Stimulated activated CD4-positive, alpha-beta T cell treated with anti-CD3 and anti-CD28 coated beads, TNF-alpha, amount 100 ng/mL, for 48 hours (primary cell): ENCODE measurements at places on chromosomes 12 and 14.
A peak's percentile ranks its signal among the peaks of the same experiment; 100 is the strongest.

DNA sequence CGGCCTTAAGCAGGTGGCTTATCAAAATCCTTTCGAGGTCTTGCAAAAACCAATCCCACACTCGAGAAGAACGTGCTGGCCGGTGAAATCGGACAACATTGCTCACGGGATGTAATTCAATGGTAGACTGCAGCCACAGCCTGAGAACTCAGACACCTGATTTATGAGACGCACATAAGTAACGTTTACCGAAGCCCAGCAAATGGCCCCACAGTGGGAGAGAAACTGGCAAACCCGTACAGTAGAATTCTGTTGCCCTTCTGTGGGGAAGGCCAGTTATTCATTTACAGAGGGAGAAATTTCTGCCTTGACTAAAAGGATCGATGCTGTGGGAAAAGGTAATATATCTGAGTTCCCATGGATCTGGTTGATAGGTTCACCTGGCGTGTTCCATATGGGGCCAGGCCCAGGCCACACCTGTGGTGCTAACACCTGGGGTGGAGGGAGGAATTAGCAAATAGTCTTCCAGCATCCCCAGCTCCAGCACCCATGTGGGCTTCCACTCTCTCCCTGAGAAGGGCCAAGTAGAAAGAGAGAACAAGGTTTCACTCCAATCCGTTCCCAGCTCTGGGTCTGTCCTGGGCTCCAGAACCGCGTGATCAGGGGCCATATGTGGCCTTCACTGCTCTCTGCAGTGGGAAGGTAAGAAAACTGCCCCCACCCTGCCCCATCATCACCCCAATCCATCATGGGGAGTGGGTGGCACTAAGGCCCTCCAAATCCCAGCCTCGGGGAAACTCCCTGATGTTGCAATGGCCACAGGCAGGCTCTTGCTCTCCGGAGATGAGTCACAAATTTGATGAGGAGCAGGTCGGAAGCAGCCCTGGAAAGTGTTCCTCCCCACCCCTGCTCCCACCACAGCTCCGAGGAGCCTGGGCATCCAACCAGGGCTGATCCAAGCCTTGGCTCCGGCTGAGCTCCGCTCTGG lies 12.7 kb downstream of the BDKRB1 start:
- DNase-seq = no peak

- peak; percentile 36 for DNase-seq
These were observed 652 bp downstream of the SUPT16H start for GRCh38 chr14:21382886-21383847.

DNA sequence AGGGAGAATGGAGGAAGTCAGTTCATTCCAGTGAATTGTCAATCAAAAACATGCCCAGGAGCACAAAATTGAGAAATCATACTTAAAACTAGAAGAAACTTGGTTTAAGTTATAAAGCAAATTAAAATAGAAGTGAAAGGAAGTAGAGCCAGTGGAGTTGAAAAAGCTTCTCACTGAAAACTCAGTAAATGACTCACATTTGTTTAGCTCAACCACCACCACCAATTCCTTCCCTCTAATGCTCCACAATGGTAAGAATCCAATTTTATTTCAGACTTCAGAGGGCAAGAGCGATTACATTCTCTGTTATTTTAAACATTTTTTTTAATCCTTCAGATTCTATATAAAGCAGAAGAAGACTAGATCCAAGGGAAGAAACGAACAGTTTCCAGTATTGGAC lies 19.4 kb downstream of the UTP20 start:
- no peak for DNase-seq

GRCh38 chr14:53571641-53572328 lies 384.8 kb downstream of the BMP4 start:
- DNase-seq = no peak

- no peak for DNase-seq
These were observed 77.4 kb upstream of the REP15 start for GRCh38 chr12:27618836-27619235.

GRCh38 chr12:102197789-102198188 lies at the start of gene PMCH:
PMCH (minus strand) TSS chr12:102197833; CDS start chr12:102197770, 63 bp downstream.
- DNase-seq = no peak

GRCh38 chr14:71591231-71591630 lies 341.0 kb upstream of the RGS6 start:
- DNase-seq = no peak

- DNase-seq = no peak
These were observed 3.5 kb downstream of the RPS6KL1 start for GRCh38 chr14:74919421-74920165.

- peak; percentile 98 for DNase-seq
These were observed at the start of gene PARP2 for GRCh38 chr14:20343092-20343861. PARP2 (plus strand) TSS chr14:20343635; CDS start chr14:20343642, 7 bp downstream.

GRCh38 chr12:3933819-3934192 lies 60.6 kb upstream of the PARP11 start:
- DNase-seq = no peak

GRCh38 chr12:116835484-116835883 lies 45.8 kb downstream of the HRK start:
- no peak for DNase-seq

DNA sequence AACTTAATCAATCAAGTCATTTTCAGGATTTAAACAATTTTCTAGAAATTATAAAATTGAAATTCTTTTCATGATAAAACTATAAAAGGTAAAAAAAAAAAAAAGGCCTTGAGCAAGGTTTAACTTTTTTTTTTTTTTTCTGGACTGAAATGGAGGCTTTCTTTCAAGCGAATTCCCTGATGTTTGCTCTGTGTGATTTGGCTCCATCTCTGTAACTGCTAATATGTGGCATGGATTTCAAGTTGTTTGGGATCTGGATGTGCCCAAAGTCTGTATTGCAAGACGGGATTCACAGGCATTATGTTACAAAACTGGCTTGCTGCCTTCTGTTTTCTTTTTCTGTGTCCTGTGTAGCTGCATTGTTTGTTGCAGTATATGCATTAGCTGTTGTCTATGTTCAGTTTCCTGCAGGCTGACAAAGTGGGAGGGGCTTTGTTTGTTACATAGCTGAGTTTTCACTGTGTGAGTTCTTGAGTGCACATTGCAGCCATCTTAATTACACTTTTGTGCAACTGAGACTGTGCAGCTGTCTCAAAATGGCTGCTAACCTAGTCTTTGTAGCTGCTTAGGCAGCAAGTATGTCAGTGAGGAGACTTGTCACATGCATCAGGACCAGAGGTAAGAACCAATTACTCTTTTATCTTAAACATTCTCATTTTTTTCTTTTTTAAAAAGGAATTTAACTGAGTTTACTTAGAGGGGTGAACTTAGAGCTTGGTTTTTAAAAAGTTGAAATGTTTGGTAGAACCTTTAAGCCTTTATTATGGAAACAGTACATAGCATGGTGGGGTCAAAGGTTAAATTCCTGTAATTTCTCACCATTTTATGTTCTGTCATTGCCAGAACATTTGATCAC lies 19.5 kb downstream of the ATF7IP start:
- DNase-seq = peak; percentile 33

DNA sequence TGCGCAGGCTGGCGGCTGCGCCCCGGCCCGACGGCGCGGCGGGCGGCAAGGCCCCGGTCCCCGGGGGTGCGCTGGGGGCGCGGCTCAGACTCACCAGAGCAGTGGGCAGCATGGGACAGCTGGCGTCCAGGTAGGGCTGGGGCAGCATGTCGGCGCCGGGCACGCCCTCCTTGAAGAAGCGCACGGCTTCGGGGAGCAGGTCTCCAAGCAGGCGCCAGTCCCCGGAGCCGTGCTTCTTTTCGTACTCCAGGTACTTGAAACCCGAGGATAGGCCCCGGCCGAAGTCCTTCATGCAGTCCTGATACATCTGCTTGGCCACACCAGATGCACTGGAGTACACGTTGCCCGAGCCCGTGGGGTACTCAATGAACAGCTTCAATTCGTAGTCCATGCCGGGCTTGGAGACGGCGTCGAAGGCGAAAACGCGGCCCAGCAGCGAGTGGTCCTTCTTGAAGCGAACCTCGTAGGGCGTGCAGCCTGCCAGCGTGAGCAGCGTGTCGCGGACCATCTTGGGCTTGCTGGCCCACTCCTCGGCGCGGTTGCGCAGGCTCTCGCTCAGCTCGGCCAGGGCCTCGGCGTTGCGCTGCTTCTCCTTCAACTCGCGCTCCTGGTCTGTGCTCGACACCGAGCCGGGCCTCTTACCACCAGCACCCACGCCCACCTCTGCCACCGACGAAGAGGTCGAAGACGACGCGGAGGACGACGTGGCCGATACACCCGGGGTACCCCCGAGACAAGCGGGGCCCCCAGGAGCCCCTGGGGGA lies 2.2 kb downstream of the IRF2BPL start:
- no peak for DNase-seq

GRCh38 chr12:66678338-66679275 lies at the start of gene GRIP1:
GRIP1 (minus strand) TSS chr12:66679076; CDS start chr12:66678904, 172 bp downstream.
- no peak for DNase-seq

GRCh38 chr14:92121207-92121669 lies 268 bp downstream of the NDUFB1 start:
- DNase-seq = no peak

DNA sequence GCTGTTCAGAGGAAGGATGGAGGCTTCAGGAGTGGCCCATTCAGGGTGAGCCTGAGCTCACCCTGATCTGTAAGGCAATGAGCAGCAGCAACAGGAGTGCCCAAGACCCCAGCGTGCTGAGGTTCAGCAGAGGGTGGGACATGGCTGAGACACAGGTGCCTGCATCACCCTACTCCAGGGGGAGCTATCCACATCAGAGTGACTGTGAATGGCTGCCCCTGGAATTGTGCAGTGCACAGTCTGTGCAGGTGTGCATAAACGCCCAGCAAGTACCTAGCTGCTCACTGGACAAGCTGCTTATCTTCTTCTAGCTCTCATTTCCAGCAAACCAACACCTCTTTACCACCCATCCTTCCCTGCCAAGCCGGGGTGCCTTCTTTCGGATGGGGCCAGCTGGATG lies 140.6 kb upstream of the PRMT8 start:
- no peak for DNase-seq

DNA sequence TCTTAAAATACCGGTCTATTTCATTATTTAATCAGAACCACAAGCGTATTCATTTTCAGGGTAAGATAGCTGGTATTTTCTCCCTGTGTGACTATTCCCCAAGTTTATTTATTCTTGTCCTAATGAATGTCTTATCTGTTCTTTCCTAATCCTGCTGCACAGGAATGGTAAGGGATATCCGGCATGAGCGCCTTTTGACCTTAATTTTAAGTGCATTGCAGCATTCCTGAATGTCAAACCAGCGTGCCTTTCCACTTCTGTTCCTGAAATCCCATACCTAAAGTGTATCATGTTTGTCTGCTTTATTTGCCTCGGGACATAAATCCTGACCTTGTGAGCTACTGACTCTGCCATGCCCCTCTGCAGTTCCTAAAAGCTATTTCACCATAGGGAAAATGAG lies 1713.2 kb upstream of the FLRT2 start:
- DNase-seq = no peak

DNA sequence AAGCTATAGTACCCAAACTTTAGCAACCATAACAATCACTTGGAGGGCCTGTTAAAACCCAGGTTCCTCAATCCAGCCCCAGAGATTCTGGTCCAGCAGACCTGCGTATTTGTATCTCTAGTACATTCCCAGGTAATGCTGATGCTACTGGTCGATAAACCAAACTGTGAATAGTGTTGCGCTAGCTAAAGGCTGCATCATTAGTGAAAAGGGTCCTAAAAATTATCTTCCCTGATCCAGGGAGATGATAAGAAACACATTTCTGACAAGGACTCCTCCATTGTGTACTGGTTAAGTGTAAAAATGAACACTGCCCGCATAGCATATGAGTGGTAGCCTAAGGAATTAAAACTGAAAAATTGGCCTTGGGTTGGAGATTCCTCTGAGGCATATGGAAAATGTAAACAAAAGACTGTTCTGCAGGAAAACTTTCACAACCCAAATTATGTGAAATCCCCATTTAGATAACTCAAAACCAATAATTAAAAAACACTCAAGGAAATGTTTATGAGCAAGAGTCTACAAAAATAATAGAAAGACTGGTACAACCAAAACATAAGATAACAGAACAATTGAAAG lies 322.7 kb downstream of the CEP128 start:
- DNase-seq = no peak

DNA sequence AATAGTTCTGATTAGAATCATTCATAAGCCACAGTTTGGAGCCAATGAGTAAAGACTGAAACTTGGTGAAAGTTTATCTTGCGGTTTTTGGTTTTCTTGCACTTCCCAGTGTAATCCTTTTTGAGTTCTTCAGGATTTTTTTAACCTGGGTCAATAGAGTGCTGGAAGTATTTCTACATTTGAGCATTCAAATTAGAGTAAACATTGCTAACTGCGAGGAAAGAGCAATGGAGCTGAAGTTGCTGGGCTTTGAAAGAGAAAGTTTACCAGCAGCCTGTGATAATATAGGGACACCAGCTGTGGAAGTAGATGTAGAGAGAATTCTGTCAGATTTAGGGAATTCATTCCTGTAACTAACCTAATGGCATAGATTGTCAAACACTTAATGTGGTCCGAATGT lies 30.3 kb downstream of the ANO6 start:
- DNase-seq = no peak

GRCh38 chr12:132658149-132658894 lies 28.8 kb downstream of the POLE start:
- DNase-seq = no peak

- DNase-seq = no peak
These were observed 9.7 kb downstream of the AQP6 start for GRCh38 chr12:49982246-49983087.

DNA sequence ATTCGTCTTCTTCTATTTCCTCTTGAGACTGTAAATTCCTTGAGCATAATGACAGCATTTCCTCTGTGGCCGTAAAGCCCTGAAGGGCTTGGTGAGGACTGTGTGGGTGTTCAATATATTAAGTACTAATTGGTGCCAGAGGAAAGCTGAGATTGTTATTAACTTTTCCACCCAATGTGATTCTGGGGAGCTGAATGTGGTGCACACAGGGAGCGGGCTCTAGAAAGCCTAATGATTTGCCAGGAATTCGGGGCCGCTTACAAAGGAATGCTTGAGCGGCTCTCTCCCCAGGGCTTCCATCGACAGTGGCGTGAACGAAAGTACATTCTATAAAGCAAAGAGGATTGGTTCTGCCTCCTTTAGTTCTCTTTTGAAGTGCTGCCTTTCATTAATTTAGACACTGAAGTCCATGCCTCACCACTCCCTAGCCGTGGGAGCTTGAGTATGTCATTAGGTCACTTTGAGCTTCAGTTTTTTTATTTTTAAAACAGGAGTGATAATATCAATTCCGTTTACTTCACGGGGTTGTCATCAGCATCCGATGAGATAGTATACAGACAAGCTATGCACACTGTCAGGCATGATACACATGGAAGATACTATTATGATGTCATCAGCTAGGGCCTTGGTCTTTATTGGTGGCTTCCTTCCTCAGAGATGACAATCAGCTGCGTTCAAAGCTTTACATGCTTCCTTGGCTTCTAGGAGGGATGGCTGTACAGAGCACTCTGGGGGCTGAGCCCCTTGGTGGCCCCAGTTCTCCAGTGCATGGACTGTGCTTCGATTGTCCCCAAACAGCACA lies 11.0 kb upstream of the GSG1 start:
- DNase-seq = no peak
